AG04449 (cell line): ENCODE measurements at places on chromosomes 2 and 18.

GRCh38 chr2:3480352-3481010 lies 38.9 kb downstream of the ADI1 start:
- no peak for DNase-seq

GRCh38 chr2:70777450-70777849 lies 9.4 kb upstream of the ADD2 start:
- DNase-seq: no peak

- no peak for DNase-seq
Observed at GRCh38 chr18:73962256-73962655, 185.4 kb downstream of the FBXO15 start.

DNA sequence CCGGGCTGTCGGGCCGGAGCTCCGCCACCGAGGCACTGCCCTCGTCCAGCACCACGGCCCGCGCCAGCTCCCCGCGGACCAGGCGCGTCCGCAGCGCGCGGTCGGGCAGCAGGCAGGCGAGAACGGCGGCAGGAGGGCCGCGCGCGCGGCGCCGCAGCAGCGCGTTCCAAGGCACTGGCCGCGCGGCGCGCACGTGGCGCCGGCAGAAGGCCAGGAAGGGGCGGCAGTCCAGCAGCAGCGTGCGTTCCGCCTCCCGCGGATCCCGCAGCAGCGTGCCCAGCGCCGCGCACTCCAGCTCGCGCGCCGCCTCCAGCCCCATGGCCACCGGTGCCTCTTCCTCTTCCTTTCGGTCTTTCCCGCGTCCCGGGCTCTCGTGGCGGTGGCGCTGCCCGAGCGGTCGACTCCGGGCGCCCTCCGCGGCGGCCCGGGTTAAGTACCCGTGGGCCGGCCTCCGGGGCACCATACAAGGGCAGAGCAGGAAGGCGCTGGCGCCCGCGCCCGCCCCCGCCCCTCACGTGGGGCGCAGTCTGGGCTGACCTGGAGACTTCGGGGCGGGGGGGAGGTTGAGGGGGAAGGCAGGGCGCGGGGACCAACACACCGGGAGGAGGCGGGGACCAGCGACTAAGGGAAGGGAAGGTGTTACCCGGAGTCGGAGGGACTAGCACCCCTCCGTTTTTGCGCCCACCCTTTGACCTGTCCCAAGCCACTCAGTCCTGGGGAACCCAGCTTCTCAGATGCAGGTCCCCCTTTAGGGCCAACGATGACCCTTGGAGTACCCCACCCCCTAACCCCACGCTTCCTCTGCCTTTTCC lies at the start of gene DUSP2:
TSS of gene DUSP2 (minus strand) at position 405 of the 812 bp plus-strand sequence. CDS start at position 319, 86 bp downstream.
- no peak for DNase-seq

GRCh38 chr2:180699657-180700361 lies 280.6 kb upstream of the UBE2E3 start:
- DNase-seq: no peak

DNA sequence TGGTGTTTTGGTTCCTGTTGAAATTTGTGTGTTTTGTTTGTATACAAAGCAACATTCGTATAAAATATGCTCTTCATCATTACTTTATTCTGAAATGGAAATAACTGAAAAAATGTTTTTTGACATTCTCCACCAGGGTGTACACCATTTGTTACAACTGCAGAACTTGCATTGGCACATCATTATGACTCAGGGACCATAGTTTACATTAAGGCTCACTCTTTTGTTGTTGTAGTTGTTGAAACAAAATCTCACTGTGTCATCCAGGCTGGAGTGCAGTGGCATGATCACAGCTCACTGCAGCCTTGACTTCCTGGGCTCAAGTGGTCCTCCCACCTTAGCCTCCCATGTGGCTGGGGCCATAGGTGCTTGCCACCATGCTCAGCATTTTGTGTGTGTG lies 676.6 kb downstream of the TDRD15 start:
- DNase-seq: no peak

- no peak for DNase-seq
Observed at GRCh38 chr18:77647472-77647871, 397.8 kb downstream of the GALR1 start.

DNA sequence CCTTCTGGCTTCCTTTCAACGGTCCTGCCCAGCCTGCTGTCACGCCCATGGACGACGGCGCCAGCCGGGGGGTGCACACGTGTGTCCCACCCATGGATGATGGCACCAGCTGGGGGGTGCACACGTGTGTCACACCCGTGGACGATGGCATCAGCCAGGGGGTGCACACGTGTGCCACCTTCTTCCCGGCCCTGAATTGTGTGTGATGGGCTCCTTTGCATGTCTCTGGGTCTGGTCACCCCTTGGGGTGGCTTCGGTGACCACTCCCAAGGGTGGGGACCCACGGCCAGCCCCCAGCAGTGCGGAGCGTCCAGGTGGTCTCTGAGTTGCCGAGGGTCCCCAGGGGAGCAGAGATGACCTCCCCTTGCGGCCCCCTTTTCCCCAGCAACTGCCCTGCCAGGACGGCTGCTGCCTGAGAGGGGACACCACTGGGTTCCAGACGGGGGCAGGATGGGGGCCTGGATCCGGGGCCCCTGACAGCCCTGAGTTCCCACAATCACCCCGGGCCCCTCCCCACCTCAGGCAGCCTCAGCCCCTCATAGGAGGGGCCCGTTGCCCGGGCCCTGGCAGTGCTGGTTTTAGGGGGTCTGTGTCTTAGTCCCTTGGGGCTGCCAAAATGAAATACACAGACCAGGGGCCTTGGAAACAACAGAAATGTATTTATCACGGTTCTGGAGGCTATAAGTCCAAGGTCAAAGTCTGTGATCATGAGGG lies 9.4 kb downstream of the NEU4 start:
- DNase-seq: no peak

DNA sequence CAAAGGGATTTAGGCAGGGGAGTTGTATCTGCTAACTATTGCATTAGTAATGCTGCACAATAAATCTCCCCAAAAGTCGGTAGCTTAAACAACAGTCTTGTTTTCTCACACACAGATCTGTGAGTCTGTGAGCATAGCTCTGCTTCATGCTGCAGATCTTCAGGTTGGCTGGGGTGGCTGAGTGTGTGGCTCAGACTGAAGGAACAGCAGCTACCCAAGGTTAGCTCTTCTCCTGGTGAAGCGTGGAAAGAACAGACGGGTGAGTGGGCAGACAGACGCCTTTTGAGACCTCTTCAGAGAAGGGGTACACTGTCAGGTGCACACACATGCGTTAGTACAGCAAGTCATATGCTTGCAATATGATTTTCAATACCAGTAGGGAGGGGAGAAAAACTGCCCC lies 3.9 kb upstream of the CCDC85A start:
- no peak for DNase-seq

- DNase-seq: no peak
Observed at GRCh38 chr2:237692601-237693290, 65.4 kb downstream of the LRRFIP1 start.

GRCh38 chr18:11323359-11323819 lies 174.0 kb upstream of the PIEZO2 start:
- no peak for DNase-seq

DNA sequence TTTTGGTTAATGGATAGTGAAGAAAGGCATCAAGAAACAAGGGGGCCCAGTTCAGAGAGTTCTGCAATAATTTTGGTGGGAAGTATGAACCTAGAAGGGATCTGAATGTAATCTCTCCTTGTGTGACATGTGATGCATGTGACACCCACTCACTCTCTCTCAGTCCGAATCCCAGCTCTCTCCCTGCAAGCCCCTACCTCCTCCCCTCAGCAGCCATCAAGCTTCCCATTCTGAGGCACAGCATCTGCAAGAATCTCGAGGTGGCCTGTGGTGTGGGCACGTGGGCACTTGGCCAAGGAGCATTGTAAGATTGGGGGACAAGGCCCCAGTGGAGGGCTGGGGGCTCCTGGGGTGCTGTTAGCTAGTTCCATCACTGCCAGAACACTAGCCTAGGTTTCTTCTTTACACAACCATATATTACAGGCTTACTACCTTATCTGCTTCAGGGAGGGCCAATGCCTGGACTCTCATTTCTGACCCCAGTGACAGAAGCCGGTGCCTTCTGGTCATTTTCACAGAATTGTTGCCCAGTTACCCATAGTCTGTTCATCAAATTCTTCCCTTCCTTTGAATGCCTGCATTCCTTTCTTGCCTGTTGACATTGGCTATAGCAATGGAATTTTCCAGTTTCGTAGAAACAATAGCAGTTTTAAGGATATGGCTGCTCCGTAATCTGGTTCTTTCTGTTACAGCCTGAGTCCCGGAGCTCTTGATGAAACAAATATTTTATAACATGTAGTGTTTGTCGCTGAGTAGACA lies 13.3 kb upstream of the LCLAT1 start:
- DNase-seq: no peak

GRCh38 chr2:126771501-126772195 lies 115.7 kb downstream of the GYPC start:
- DNase-seq: no peak

DNA sequence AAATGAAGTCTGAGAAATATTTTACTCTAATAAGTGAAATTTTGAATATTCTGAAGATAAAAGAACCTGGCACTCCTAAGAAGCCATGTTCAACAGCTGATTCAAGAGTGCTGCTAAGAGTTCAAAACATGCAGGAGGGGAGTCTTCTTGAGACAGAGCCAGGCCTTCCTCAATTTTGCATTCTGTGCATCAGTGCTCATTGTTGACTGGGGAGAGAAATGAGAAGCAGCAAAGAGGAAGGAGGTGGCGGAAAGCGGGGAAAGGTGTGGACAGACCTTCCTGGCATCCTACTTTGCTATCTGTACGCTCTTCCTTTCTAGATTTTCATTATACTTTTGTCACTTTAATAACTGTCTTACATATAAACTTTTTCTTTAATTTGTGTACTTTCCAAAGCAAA lies 29.7 kb upstream of the TXNDC2 start:
- DNase-seq: no peak

DNA sequence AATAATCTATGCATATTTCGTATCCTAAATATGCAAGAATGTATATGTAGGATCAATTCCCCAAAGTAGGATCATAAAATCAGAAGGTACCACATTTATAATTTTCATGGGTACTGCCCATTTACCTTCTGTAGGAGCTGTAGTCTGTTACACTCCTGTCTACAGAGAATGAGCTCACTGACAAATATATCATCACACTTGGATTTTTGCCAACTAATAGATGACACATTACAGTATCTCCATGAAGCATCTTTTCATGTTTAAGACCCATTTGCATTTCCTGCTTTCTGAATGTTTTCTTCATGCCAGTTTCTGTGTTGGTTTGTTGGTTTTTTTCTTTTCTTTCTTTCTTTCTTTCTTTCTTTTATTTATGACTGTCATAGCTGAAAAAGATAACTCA lies 70.9 kb upstream of the EML6 start:
- DNase-seq: no peak

DNA sequence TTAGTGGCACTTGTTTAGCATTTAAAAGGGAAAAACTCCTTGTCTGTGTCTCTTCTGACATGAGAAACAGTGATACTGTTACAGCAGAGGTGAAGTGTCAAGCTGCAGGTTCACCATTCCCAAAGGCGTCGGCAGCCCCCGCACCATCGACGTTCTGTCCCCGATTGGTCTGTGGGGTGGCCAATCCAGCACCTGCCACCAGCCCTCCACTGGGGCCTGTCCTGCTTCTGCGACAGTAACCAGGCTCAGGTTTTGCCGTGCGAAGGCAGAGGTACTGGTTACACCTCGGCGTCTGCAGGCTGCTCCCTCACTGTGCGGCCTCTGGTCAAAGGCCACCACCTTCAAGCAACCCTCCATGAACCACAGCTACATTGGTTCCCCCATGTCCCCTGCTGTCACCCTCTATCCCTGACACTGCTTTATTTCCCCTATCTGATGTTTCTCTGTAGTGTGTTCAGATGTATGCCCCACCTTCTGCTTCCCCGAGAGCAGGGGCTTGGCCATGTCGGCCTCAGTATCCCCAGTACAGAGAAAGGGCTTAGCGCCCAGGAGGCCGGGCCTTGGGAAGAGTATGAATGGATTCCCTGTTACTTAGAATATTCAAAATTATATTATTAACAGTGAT lies 8.6 kb upstream of the ESPNL start:
- no peak for DNase-seq

DNA sequence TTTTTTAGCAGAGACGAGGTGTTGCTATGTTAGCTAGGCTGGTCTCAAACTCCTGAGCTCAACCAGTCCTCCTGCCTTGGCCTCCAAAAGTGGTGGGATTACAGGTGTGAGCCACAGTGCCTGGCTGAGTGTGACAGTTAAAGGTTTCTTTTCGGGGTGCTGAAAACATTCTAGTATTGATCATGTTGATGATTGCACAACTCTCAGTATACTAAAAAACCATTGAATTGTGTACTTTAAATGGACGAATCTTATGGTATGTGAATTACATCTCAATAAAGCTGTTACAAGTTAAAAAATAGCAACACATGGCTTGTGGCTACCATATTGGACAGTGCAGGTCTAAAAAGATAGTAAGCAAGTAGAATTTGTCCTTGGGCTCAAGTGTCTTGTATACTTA lies 22.3 kb downstream of the PAPOLG start:
- no peak for DNase-seq

- DNase-seq: no peak
Observed at GRCh38 chr2:98870516-98871158, 65.4 kb downstream of the CRACDL start.

- no peak for DNase-seq
Observed at GRCh38 chr2:212901604-212902275, 249.7 kb downstream of the IKZF2 start.

DNA sequence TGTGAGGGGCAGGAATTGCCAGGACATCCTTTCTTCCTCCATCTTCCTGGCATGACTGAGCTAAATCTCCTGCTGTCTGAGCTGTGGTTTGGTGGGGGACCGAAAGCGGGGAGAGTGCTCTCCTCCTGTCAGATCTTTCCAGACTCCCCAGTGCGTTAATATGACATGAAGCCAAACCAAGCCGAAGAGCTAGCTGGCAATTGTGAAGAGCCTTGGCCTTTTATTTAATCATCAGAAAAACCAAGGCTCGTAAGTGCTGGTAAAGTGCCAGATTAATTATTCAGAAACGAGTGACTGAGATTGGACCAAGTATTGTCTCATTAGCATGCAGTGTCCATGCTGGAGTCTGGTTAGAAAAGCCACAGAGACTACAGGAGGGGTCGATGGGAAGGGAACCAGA lies 14.5 kb upstream of the LRPPRC start:
- DNase-seq: no peak

- DNase-seq: no peak
Observed at GRCh38 chr18:48676346-48676745, 137.5 kb downstream of the CTIF start.

GRCh38 chr2:137947728-137948336 lies 16.4 kb upstream of the HNMT start:
- no peak for DNase-seq

DNA sequence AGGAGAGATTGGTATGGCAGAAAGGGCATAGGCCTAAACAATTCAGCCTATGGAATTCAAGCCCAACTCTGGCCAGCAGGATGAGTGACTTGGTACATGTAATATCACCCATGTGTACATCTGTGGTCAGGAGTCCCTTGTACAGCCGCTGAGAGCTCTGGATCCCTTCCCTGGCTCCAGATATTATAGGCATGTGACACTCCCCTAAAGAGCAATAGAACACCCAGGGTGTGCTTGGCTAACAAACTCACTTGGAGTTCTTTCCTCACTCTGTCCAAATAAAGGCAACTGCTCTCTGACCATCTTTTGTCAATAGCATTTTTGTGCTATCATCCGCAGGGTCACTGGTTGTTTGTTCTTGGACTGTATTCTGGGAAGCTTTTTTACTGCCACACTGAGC lies 197.4 kb upstream of the NCKAP5 start:
- no peak for DNase-seq

- DNase-seq: no peak
Observed at GRCh38 chr2:5387406-5387805, 304.8 kb upstream of the SOX11 start.
